ENCODE measurements at places on chromosomes 11 and 22.

DNA sequence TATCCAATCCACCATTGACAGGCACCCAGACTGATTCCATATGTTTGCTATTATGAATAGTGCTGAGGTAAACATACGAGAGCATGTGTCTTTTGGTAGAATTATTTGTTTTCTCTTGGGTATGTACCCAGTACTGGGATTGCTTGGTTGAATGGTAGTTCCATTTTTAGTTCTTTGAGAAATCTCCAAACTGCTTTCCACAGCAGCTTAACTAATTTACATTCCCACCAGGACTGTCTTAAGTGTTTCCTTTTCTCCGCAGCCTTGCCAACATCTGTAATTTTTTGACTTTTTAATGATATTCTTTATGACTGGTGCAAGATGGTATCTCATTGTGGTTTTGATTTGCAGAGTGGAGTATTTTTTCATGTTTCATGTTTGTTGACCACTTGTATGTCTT, 8.3 kb downstream of the FDX1 start:
- no peak for DNase-seq

DNA sequence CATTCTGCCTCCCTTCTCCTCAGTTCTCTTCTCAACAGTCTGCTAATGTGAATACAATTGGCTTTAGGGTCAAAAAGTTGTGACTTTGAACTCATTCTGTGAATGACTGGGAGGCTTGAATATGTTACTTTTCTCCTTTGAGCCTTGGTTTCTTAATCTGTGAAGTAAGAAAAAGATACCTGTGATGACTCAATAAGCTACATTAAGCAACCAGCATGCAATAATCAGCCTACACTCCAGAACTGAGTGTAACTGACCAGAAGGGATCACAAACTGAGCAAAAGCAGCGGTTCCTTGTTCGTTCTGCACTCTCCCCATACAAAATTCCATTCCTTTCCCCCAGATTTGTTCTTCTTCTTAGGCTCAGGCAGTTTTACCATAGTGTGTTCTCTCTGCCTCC, 23.4 kb downstream of the ZNF202 start:
- DNase-seq = no peak

DNA sequence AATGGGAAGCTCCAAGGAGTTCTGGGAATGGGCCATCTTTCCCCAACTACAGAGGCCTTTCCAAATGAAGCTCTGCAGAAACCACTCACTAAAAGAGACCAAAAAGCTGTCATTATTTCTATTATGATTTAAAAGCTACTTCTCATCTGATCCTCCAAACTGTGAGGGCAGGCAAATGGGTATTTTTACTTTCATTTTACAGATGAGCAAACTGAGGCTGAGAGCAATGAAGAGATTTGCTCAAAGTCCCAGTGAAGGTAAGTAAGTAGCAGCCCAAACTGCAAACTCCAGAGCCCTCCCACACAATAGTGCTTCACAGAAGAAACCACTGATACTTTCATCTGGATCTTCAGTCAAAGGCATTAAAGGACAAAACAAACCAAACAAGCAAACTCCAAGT, 1.4 kb downstream of the RSPH14 start:
- no peak for DNase-seq

DNA sequence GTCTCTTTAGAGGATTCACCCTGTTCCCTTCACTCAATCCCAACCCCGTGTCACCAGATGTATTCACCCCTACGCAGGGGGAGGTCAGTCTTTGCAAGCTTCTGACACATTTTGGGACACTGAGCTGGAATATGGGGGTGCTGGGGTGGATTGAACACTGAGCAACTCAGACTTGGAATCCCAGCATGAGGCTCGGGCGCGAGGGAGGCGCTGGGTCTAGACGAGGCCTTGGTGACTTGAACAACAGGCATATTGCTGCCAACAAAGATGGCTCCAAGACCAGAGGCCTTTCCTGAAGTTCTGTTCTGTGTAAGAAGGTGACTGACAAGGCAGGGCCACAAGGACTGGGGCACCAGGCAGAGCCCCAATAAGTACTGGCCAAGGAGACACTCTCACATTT, 3.0 kb upstream of the SCGB2A1 start:
- DNase-seq = no peak

- no peak for DNase-seq
Measured at GRCh38 chr22:30841273-30841672, 127.3 kb downstream of the MORC2 start.

DNA sequence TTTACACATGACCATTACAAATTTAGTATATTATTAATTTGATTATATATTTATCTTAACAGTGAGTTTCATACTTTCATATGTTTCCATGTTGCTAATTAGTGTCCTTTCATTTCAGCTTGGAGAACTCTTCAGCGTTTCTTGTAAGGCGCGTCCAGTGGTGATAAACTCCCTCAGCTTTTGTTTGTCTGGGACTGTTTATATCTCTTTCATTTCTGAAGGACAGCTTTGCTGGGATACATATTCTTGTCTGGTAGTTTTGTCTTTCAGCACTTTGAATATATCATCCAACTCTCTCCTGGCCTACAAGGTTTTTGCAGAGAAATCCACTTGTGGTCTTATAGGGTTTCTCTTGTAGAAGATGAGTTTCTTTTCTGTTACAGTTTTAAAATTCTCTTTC, 12.4 kb downstream of the BIRC2 start:
- no peak for DNase-seq

GRCh38 chr11:62088331-62088933, 35.4 kb upstream of the INCENP start:
- DNase-seq = no peak

DNA sequence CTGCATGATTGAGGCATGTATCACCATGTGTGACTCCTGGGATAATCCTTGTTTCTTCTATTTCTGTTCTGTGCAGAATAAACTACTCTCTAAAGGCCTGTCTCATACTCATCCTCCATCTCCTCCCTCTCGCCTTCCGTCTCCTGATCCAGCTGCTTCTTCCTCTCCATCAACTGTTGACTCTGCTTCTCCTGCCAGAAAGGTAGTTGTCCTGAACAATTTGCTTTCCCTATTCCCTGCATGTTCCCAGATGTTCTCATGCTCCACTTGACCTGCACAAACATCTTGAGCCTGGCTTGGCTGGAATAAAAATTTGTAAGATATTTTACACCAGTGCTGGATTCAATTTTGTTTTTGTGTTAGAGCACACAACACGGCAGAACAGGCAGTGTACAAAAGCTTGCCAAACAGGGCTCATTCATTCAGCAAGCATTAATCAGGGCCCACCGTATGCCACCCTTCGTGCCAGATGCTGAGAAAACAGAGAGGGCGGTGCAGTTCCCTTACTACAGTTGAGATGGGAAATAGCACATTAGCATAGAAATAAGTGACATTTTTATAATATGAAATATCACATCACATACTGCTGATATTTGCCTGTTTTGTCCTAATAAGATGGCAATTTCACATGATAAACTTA, 133.3 kb upstream of the PARVA start:
- no peak for DNase-seq

GRCh38 chr11:61736310-61736709, 16.1 kb upstream of the MYRF start:
- DNase-seq = no peak

DNA sequence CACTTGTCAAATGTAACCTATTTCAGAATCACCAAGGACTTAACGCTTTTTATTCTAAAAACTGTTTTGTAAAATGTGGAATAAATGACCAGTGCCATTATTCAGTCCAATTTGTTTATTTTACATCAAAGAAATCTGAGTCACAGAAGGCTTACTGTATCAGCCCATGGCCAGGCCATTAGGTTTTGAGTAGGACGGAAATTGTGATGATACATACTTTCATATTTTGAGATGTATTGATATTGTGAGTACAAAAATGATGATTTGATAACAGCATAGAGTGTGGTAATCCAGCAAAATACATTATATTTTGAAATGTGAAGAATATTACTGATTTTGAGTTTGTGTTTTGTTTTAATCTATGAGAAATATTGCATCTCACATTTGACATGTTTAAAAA, 81.1 kb downstream of the PIWIL3 start:
- no peak for DNase-seq
